Gastroesophageal sphincter (tissue), 4 donors: ENCODE measurements at places on chromosomes 1 and 21. TPM values are rescaled to one million over a fixed set of nuclear protein-coding genes. Genes with fewer than 3 reads are reported as not detected.

Gene SPRR5
- total RNA-seq = not detected

Gene TTLL7
- 54.8 TPM for total RNA-seq

Gene ETNK2
- 6.7 TPM for total RNA-seq

Gene TRABD2B
- 6.5 TPM for total RNA-seq

Gene TACSTD2
- 3.4 TPM for total RNA-seq

Gene GBP3
- 26.5 TPM for total RNA-seq

Gene IFI44L
- total RNA-seq = 4.2 TPM

Gene ANXA9
- total RNA-seq = not detected

Gene COL24A1
- total RNA-seq = 1.2 TPM

Gene TRIM33
- 49.0 TPM for total RNA-seq

- no peak for ATAC-seq
Measured at GRCh38 chr1:204652497-204652896, 33.0 kb downstream of the LRRN2 start.

DNA sequence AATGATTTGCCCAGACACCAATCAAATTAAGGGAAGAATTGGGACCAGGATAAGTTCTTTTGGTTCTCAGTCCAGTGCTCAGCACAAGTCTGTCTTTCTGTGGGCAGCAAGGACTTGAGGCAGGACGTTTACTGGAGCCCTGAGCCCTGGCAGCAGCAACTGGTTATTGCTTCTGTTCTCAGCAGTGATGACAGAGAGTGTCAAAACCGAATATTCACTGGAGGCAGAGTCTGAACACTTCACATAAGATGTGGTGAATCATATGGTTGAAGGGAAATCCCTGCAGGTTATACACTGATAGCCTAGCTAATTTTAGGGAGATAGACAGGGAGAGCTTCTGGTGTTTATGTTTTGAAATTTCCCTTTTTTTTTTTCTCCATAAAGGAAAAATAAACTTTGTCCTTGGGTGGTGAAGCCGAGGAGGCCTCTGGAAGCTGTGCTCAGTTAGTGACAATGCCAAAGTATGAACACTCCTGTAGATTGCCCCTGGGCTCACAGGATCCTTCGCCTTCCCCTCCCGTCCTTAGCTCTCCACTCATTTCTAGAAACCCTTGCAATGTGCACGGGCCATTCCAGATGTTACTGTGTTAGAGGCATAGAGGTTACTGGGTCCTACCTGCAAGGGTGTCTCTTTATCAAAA is 26.3 kb upstream of the TSPAN2 start:
- ATAC-seq = no peak

GRCh38 chr21:34956416-34957316 is 92.4 kb downstream of the RUNX1 start:
- no peak for ATAC-seq

- no peak for ATAC-seq
Measured at GRCh38 chr1:2894381-2895041, 93.0 kb upstream of the TTC34 start.

GRCh38 chr1:230633469-230633868 is 8.8 kb upstream of the COG2 start:
- ATAC-seq = no peak

DNA sequence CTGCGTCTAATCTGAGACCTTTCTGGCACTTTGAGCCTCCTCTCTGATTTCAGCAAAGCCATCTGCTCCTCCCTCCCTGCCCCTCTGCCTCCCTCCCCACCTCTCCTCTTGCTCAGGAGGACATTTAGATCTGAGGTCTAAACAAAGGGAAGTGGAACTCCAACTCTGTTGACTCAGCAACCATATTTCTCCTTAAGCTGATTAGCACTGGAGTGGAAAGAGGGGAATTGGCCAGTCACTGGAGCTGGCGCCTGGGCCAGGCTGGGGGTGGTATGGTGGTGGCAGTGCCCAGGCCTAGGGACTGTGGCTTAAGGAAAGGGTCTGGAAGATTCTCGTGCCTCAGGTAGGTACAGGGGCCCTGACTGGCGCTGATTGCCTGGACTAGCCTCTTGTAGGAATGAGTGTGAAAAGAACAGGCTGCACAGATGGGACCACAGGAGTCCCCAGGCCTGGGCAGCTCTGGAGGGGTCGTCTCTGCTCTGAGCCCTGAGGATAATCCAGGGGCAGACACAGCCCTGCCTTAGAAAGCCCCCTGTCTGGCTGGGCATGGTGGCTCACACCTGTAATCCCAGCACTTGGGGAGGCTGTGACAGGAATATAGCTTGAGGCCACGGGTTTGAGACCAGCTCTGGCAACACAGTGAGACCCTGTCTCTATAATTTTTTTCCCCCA is 11.9 kb downstream of the SH2D2A start:
- ATAC-seq = no peak

DNA sequence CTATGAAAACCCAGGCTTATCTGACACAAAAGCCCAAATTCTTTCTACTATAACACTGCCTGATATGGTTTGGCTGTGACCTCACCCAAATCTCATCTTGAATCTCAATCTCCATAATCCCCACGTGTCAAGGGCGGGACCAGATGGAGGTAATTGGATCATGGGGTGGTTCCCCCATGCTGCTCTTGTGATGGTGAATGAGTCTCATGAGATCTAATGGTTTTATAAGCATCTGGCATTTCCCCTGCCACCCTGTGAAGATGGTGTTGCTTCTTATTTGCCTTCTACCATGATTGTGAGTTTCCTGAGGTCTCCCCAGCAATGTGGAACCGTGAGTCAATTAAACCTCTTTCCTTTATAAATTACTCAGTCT is 123.3 kb upstream of the USP24 start:
- no peak for ATAC-seq

- ATAC-seq = no peak
Measured at GRCh38 chr1:23123528-23123927, 45.1 kb downstream of the LUZP1 start.

DNA sequence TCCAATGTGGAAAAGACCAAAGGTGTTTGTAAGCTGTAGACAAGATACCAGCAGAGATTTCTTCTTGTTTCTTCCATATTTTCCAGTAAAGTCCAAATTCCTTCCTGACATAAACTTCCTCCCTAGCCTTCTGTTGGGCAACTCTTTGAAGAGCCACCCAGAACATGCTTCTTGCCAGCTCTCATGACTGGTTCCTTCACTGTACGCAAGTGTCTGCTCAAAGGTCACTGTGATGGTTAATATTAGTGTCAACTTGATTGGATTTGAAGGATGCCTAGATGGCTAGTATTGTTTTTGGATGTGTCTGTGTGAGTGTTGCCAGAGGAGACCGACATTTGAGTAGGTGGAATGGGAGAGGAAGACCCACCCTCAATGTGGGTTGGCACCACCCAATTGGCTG is 416.6 kb upstream of the RUNX1 start:
- no peak for ATAC-seq

- no peak for ATAC-seq
Measured at GRCh38 chr1:152039461-152039860, 2.7 kb upstream of the S100A11 start.

DNA sequence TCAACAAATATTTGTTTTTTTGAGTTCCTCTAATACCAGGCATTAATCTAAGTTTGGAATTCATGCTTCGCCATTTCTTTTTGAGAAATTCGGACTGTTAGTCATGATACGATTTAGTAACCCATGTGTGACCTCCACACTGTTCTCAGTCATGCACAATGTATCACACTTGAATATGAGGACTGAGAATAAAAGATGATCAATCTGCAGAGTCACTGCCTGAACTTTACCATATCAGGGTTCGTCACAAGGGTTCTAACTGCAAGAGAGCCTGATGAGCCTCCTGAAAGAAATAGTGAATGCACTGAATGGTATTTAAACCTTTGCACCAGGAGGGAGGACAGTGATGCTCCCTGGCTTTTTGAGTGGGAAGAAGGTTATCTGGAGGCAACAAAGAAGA is 10.9 kb upstream of the FASLG start:
- ATAC-seq = no peak

GRCh38 chr21:26438976-26439375 is 134.1 kb downstream of the CYYR1 start:
- ATAC-seq = no peak

DNA sequence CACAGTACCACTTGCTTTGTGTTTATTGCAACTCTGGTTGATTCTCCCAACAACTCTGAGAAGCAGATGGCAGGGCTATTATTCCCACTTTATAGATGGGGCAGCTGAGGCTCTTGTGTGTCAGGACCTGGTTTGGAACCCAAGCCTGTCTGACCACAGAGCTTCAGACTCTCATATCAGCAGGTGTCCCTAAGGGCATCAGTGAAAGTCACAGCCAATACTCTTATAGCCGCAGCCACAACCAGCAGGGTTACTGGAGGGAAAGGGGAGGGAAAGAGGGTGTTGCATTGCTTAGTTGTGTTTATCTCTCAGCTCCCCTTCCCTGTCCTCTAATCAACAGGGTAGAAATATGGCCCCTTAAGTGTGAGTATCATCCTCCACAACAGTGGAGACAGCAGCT is 304.0 kb downstream of the RRAGC start:
- ATAC-seq = no peak

- ATAC-seq = peak; percentile 4
Measured at GRCh38 chr1:186375929-186376319, 286 bp downstream of the ODR4 start.

- ATAC-seq = no peak
Measured at GRCh38 chr1:230892018-230892491, 23.7 kb upstream of the C1orf198 start.

DNA sequence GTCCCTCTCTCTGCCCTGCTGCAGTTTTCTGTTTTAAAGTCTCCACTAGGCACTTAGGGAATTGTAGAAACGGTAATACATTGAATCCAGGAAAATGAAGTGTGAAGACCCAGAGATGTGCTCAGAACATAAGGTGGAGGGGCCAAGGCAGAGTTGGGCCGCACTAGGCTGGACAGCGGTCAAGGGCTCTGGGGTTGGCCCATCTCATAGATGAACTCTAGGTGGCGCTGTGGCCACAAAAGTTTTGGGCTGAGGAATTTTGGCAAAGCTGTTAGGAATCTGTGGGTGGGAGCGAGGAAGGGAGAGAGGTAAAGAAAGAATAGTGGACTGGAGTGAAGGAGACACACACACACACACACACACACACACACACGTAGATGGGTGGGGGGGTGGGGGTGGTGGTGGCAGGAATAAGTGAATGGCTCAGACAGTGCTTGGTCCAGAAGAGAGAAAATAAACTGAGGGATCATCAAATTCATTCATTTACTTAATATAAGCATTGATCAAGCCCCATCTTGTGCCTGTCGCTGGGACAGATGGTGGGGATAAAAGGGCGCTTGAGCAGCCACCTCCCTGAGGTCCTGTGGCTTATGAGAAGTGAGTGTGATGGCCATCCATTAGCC is 258.5 kb downstream of the TRABD2B start:
- ATAC-seq = peak; percentile 76

- peak; percentile 71 for ATAC-seq
Measured at GRCh38 chr1:168483539-168483938, 60.3 kb downstream of the XCL2 start.

- no peak for ATAC-seq
Measured at GRCh38 chr1:230160957-230161771, 94.1 kb downstream of the GALNT2 start.

GRCh38 chr1:106584676-106585075 is 471.8 kb upstream of the PRMT6 start:
- no peak for ATAC-seq

DNA sequence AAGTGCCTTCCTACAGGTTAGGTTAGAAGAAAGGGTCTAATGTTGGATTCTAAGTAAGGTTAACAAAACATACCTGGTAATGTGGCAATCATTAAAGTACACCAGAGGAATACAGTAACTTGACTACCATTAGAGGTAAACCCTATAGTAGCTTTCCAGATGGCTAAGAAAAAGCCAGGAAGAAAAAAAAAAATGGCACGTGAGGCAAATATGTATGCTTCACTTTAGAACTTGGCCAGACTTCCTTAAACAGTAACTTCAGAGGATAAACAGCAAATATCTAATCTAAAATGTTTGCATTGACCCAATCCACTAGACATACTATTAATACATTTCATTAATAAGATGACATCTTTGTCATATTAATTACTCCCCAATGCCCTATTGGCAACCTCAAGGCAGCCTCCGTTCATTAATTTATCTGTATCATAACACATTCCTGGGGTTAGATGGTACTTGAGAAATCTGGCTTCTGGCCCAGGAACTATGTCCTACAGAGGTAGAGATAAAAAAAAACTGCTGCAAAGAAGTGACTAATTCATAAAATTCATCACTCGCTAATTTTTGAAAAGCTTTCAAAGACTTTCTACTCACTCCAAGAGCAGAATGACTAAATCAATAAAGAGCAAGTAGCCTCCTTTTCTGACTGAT is 5.8 kb downstream of the DCAF8 start:
- ATAC-seq = no peak
